ENCODE measurements at places on chromosomes 7 and 10.

GRCh38 chr10:120593693-120594092 is 136.7 kb downstream of the PLPP4 start:
- no peak for DNase-seq

DNA sequence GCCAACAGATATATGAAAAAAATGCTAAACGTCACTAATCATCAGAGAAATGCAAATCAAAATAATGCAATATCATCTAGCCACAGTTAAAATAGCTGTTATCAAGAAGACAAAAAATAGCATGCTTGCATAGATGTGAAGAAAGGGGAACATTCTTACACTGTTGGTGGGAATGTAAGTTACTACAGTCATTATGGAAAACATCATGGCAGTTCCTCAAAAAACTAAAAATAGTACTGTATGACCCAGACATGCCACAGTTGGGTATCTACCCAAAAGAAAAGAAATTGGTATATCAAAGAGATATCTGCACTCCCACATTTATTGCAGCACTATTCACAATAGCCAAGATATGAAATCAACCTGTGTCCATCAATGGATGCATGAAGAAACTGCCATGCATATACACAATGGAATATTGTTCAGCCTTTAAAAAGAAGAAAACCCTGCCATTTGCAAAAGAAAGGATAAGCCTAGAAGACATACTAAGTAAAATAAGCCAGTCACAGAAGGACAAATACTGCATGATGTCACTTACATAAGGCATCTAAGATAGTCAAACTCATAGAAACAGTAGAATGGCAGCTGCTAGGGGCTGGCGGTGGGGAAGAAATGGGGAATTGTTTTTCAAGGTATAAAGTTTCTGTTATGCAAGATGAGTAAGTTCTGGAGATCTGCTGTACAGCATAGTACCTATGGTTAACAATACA is 107.0 kb downstream of the PTPN20 start:
- no peak for DNase-seq

- DNase-seq: no peak
Observed at GRCh38 chr7:1752771-1753563, 82.9 kb downstream of the ELFN1 start.

DNA sequence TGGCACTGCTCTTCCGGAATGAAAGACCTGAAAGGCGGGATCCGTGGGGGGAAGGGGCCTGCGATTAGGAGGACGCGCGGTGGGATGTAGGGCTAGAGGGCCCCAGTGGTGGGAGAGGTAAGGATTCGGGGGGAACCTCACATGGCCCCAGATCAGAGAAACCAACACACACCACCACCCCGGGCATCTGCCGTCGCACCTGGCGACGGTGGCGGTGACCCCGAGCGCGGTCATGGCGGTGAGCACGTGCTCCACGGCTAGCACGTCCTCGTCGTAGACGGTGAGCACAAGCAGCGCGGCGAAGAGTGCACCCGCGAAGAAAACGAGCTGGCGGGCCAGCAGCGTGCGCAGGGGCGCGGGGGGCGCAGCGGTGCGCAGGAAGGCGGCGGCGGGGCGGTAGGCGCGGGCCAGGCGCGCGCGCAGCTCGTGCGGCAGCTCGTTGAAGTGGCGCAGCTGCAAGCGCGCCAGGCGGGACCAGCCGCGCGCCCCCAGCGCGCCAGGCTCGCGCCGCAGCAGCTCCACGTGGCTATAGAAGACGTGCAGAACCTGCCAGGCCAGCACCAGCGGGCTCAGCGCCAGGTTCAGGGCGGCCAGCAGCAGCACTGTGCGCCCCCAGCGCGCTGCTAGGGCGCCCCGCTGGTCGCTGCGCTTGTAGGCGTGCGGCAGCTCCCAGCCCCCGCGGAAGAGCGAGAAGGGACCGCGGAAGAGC is 5.7 kb downstream of the ATG9B start:
- DNase-seq: no peak

DNA sequence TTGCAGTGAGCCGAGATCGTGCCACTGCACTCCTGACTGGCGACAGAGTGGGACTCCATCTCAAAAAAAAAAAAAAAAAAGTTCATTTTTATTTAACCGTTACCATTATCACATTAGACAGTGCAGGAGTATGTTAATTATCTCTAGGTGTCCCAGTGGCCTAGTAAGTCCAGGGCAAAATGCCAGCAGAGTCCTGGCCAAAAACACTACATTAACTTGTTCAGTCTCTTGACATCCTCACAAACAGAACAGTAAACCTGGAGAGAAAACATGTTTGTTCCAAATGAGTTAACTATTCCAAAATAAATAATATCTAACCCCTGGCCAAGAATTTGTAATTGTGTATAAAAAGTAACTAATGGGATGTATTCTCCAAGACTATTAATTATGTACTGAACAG is 43.2 kb downstream of the PTPRZ1 start:
- no peak for DNase-seq

DNA sequence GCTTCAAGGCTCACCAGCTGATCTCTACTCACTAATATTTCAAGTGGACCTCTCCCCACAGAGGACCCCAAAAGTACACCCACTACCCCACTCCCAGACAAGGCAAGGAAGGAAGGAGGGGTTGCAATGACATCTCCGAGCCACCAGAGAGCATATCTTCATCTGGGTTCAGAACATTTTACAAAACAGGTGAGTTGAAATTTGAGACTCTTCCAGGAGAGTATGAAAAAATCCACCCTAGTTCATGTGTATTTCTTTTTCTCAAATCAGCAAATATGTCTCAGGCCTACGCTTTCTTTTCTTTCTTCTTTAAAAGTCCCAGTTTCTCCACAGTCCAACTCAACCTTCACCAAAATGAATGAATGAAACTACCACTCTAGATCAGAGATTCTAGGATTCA is 61.9 kb downstream of the SGMS1 start:
- DNase-seq: no peak

- no peak for DNase-seq
Observed at GRCh38 chr7:18471476-18472160, 23.9 kb upstream of the HDAC9 start.

DNA sequence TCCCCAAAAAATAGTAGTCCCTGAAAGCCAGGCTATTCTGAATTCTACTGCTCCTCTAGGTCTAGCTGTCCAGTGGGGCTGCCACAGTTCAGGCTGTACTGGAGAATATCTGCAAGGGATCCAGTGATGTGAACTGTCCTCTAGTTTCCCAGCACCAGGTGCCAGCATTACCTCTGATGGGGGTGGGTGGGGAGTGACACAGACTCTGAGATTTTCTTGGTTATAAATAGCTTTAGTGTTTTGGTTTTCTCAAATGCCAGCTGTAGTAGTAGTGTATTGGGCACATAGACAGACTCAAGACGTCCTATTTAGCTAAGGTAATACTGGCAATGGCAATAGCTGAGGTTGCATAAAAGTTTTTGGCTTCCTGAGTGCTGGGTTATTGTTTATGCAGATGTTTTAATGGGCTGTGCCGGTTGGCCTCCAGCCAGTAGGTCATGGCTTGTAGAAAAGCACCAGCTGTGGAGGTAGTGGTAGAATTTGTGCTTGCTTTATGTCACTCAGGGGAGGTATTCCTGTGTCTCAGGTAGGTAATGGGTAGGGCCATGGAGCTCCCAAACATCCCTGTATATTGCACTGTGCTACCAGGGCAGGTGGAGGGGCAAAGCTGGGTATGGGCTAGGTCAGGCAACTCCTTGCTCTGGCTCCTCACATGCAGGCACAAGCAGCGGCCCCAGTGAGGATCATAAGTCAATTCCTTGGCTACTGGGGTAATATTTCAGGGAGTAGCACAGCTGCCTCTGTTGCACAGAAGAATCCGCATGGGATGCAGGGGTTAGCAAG is 338.7 kb upstream of the LRRTM3 start:
- no peak for DNase-seq

GRCh38 chr7:10266976-10267375 is 706.7 kb upstream of the PHF14 start:
- no peak for DNase-seq

DNA sequence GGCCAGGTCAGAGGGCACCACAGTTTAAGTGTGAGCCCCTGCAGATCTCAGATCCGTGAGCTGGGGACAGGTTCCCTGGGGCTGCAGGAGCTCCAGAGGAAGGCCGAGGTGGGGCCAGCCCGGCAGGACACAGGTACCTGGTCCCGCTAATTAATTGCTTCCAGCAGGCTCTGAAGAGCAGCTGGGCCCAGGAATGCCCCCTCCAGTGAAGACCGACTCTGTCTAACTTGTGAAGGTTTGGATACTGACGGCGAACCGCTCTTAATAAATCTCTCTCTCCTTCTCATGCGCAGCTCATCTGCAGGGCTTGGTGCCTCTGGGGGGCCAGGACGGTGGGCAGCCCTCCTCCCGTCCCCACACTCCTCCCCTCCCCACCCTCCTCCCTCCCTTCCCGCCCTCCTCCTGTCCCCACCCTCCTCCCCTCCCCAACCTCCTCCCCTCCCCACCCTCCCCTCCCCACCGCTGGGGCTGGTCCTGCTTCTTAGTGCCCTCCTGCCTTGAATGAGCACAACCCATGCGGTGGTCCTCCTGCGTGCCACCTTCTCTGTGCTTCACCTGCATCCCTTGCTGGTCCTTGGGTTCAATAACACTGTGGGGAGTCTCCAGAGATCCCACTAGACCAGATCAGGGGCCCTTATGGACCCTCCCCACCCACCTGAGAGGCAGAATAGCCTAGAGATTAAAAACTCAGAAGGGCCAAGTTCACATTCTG is 38.3 kb downstream of the PDGFA start:
- DNase-seq: no peak

DNA sequence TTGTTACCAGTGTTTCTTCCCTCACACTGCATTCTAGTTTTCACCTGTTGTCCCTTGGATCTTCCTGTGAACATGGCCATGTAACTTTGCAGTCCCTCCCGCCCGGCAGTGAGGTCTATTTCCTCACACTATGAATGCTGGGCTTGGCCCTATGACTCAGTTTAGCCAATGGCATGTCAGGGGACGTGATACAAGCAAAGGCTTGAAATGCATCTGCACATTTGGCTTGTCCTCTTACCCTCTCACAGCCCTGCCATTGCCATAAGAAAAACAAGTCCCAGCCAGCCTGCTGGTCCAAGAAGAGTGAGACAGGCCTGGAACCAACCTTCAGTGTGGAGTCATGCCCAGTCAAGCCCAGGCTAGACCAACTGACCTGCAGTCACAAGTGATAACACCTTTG is 17.1 kb upstream of the EZH2 start:
- no peak for DNase-seq

GRCh38 chr7:23347682-23348180 is 48.6 kb downstream of the MALSU1 start:
- DNase-seq: no peak

GRCh38 chr7:98165827-98166667 is 45.2 kb upstream of the BHLHA15 start:
- peak; percentile 19 for DNase-seq

- no peak for DNase-seq
Observed at GRCh38 chr10:31353574-31353973, 34.6 kb downstream of the ZEB1 start.

DNA sequence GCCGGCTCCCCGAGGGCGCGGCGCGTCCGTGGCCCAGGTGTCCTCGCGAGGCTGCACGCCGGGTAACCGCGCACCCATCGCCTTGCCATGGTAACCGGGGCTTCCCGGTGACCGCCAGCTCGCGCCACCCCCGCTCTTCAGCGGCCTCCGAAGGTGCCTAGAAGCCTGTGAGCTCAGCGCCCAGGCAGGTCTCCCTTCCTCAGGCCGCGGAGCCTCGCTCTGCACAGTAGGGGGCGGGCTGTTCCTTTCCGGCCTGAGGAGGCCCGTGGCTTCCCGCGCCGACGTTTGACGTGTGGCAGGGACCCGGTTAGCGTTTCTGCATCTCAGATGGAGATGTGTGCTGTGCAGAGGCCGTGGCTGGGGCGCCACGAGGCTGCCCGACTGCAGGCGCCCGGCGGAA is 117.1 kb downstream of the DYNC2I1 start:
- no peak for DNase-seq

DNA sequence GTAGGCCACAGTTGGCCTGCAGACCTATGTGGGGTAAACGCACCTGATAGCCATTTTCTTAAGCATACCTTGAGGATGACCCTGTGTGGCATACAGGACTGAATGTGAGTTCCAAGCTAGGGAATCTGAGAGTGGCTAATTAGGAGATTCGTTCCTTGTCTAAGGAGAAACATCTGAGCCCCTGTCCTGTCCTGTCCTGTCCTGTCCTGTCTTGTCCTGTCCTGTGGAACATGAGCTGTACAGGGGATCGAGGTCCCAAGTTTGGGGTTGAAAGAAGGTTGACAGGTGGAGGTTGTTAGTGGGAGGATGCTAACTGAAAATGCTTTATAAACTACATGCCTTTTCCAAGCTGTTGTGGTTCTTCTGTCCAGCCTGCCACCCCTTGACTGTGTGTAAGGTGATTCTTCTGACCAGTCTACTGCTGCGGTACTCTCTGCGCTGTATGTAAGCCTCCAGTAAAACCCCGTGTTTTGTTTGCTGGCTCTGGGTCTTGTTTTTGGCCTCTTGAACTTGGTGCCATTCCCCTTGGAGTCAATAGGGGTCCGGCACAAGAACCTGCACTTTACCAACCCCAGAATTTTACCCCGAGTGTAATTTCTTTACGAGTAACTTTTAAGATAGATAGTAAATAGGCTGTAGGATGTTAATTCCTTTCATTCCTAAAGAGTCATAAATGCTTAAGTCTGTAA is 26.4 kb downstream of the ZNRF2 start:
- no peak for DNase-seq

- DNase-seq: no peak
Observed at GRCh38 chr7:112334366-112334765, 115.9 kb upstream of the IFRD1 start.

DNA sequence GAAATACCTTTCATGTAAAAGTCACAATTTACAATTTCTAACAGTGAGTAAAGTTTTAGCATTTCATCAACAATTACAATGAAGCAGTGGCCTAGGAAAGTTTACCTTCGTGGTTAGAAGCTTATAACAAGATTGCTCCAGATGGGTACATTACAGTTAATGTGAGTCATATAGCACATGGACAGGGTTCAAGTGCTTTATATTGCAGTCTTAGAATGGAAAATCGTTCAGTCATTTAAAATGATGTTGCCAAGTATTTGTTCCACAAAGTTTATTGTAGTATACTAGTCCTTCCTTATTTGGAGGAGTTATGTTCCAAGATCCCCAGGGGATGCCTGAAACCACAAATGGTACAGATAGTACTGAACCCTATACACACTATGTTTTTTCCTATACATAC is 174.6 kb upstream of the TARP start:
- DNase-seq: no peak

DNA sequence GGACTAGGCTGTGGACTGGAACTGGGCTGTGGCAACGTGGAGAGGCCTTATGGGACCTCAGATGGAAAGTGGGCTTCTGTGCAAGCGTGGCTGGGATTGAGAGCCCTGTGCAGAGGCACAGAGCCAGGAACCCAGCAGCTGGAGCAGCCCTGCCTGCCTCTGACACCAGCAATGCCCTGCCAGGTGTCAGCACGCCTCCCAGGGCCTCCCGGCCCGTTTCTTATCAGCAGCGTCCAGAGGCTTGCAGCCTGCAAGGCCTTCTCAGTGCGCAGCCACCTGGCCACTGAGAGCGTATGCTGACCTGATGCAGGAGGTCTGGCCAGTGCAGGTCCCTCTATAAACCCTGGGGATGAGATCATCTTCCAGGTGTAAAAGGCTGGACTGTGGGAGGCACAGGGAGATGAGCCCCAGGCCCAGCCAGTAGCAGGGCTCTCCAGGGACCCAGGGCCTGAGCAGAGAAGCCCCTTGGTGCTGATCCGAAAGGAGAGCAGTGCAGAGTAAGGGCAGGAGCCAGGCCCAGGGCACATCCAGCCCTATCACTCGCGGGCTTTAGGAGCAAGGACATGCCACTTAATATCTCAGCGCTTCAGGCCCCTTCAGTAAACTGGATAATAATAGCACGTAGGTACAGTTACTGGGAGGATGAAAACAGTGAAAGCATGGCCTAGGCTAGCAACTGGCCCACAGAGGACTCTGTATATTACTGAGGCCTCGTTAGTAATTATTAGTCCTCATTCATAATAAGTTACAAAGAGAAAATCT is 38.8 kb upstream of the ANTXRL start:
- no peak for DNase-seq

- no peak for DNase-seq
Observed at GRCh38 chr7:92809397-92809759, 27.0 kb downstream of the CDK6 start.
